CD4-positive, alpha-beta T cell treated with Interferon alpha-2 for 1 hour (primary cell): ENCODE measurements at places on chromosomes 16 and 17.

DNA sequence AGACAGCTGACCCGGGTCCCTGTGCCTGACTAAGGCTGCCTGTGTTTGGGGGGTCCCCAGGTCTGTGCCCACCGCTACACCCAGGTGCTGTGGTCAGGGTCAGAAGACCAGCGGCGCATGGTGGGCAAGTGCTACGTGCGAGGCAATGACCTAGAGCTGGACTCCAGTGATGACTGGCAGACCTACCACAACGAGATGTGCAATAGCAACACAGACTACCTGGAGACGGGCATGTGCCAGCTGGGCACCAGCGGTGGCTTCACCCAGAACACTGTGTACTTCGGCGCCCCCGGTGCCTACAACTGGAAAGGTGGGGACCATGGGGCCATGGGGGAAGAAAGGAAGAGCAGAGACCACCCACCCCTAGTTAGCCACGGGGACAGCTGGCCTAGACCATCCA lies 12.1 kb downstream of the ITGA3 start:
- DNase-seq = no peak

DNA sequence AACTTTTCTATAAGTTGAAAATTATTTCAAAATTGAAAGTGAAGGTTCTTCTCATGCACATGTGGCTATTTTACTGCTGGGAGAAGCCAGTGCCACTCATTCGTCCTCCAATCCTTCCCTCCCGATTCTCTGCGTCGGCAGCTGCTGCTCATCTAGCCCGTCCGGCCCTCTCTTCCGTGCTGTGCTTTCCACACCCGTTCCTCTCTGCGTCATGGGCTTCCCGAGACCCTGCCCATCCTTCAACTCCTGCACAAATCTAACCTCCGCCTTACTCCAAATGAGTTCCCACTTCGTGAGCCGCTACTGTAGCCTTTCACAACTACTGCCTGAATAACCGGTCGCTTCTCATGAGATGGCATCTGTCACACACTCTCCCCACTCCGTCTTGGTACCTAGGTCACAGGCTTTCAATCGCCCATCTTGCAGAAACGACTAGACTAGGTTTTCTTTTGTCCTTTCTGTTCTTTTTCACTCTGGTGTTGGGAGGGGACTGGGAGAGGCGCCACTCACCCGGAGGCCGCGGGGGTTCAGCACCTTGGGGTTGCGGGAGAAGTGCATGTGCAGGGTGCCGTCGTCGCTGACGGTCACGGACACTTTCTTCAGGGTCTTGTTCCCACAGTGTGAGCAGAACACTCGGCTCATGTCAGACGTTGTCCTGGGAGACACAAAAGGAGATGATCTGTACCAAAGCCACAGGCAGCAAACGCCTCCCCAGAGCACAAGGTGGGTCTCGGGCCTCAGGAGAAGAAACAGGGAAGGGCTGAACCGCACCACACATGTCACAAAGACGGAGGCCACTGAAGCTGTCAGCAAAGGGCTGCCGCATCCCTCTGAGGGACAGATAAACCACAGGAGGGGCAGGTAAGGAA lies 10.1 kb downstream of the NOB1 start:
- no peak for DNase-seq

DNA sequence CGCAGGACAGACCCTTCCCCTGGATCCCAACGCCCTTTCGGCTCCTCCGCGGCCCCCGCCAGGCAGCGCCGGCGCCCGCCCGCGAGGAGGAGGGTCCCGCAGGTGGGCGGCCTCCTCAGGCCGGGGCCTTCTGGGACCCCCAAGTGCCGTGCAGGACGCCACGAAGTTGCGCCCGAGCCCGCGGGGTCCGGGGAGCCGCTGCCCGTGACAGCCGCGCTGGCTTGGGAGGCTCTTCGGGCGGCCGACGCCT lies 504 bp downstream of the ERN1 start:
- no peak for DNase-seq

DNA sequence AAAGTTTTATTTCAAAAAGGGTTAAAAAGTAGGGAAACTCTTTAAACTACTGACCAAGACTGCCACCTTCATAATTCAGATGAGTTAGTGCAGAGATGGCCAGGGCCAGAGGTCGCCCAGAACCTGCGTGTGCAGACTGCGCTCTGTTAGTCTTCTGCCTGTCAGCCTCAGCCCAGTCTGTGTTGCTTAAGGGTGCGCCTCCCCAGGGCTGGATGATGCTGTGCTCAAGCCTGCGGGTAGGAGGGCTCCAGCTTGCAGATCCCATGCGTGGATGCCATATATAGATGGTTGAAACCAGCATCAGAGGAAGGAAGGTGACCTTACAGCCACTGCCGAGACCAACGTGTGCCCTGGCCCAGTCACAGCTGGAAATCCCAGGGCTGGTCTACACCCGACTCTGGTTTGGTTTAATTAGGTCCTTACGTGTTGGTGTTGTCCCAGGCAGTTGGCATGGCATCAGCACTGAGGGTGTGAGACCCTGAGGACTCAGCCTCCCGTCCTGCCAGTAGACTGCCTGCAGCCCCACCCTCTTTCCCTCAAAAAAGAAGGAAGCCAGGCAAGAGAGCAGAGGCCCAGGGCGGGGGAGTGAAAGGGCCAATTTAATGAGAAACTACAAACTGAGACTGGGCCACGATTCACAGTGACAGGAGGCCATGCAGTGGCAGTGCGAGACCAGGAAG lies 27.7 kb downstream of the CDIP1 start:
- DNase-seq = no peak

- peak; percentile 61 for DNase-seq
Measured at GRCh38 chr17:27810211-27810901, 10.0 kb upstream of the NOS2 start.

- no peak for DNase-seq
Measured at GRCh38 chr17:2933606-2934005, 129.8 kb downstream of the OR1D5 start.

GRCh38 chr17:10574324-10574723 lies 24.9 kb upstream of the MYH2 start:
- no peak for DNase-seq
